HFFc6 (cell line): ENCODE measurements at places on chromosomes 7 and 10. TPM values are rescaled to one million over a fixed set of nuclear protein-coding genes. Genes with fewer than 3 reads are reported as not detected.

- no peaks in the 10 kb centered on the region; the same call in 1 of the 2 replicates for H3K27me3 ChIP-seq
- H3K27ac ChIP-seq: no peak overlapping the region
- H3K4me1 ChIP-seq: no peaks in the 10 kb centered on the region
- peaks cover 17% of the 10 kb centered on the region for H3K36me3 ChIP-seq
- no peak for DNase-seq
These were observed 253.8 kb downstream of the MAD1L1 start for GRCh38 chr7:1978656-1979590.

DNA sequence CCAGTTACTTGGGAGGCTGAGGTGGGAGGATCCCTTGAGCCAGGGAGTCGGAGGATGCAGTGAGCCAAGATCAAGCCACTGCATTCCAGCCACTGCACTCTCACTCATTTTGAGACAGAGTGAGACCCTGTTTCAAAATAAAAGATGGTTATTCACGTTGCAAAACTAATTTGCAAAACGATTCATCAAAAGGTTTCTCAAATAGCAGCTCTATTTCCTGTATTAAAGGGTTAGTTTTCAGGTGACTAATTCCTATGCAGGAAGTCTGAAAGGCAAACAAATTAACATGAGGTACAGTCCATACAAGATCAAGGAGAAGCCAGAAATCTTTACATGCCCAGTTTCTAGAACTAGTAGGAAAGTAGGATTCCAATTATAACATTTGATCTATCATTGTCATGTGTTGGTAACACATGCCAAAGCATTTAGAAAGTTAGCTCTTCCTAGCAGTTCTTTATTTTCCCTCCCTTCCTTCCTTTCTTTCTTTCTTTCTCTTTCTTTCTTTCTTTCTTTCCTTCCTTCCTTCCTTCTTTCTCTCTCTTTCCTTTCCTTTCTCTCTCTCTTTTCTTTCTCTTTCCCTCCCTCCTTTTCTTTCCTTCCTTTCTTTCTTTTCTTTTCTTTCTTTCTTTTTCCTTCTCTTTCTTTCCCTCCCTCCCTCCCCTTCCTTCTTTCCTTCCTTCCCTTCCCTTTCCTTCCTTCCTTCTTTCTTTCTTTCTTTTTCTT lies 49.3 kb downstream of the DENND2A start:
- no peak for DNase-seq
- no peak overlapping the region for H3K4me3 ChIP-seq
- no peaks in the 10 kb centered on the region for H3K36me3 ChIP-seq

DNA sequence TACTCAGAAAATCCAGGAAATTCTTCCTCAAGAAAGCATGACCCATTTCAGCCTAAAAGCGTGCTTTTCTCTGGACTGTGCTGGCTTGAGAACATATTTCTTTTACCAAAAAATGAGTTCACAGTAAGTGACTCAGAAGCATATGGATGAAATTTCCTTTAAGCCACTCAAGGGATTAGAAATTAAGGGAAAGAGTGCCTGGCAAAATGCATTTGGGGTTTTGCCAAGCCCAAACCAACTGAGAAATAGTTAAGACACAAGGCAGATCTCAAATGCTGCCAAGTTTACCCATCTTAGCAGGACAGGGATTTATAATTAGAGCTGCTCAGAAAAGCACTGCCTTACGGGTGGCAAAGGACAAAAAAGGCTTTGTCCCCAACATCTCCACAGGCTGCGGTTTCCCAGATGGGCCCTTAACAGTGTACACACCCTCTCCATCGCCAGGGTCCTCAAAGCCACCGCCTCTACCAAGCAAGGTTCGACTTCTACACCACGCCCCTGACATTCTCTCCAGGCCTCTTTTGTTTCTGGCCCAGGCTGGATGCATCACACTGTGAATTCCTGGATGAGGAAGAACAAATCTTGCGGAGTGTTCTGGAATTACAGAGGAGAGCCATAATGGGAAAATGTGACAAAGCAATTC lies 30.1 kb upstream of the CDHR3 start:
- peaks cover 5% of the 10 kb centered on the region; the same call in 1 of the 2 replicates for H3K27me3 ChIP-seq
- H3K4me3 ChIP-seq: peak overlapping the region; percentile 64
- DNase-seq: peak; percentile 81
- H3K27ac ChIP-seq: peak overlapping the region; percentile 93
- H3K36me3 ChIP-seq: no peaks in the 10 kb centered on the region
- peaks cover 46% of the 10 kb centered on the region for H3K4me1 ChIP-seq

The HOXA7 gene
- 7.2 to 10.0 TPM (median 7.4 TPM) in 3 replicates for total RNA-seq

The ZNF248 gene
- 5.2 to 5.9 TPM (median 5.4 TPM) in 3 replicates for total RNA-seq

The GJD4 gene
- not detected in 3 replicates for total RNA-seq

The MYL10 gene
- not detected in 3 replicates for total RNA-seq
